ENCODE measurements at places on chromosomes 5 and 9.
A peak's percentile ranks its signal among the peaks of the same experiment; 100 is the strongest.

DNA sequence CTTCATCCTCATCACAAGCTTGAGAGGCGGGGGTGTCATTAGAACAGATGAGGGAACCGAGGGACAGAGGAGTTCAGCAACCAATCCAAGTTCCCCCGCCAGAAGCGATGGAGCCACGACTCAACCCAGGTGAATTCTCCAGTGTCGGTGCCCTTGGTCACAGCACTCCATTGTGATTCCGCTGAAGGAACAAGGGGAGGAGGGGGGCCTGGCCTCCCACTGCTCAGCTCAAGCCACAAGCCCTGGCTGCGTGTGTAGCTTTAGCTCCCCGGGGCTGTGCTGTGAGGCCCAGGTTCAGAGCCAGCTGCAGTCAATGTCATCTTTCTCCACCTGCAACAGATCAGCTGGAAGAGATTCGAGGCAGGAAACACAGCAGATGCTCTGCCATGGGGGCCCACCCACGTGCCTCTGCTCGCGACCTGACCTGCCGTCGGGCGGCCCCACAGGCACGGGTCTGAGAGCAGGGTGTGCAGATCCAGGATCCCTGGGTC, 72.6 kb downstream of the GTF3C4 start:
- no peak for DNase-seq

DNA sequence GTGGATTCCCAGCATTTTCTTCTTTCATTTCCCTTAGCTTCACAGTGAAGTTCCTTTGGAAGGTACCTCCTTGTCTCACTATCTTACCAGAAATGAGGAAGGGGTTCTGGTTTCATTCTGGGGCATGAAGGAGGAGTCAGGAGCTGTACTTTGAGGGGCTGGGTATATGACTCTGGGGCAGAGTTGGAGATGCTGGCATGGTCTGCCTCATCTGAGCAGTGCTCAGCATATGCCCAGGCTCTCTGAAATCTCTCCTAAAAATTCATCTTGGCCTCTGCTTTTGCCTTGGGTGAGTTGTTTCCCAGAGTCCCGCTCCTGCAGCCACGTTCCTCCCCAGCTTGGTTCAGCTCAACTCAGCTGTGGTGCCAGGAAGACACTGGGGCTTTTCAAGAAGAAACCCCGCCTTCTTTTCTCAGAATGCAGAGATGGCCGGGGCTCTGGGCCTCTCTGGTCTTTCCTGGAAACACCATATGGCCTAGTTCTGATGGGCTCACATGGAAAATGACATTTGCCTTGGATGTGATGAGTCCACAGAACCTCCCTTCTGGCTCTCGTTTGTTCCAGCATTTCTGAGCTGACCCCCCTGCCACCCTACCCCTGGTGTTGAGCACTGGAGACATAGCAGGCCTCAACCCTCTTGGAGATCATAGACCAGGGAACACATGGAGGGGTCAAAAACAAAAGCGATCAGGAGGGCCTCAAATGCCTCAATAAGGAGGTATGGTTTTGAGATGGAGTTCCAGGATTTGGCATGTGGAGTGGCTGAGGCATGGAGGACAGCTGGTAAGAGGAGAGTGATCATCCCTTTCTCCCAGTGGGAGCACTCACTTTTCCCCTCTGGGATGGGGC, 12.0 kb upstream of the TGFBR1 start:
- peak; percentile 77 for DNase-seq

DNA sequence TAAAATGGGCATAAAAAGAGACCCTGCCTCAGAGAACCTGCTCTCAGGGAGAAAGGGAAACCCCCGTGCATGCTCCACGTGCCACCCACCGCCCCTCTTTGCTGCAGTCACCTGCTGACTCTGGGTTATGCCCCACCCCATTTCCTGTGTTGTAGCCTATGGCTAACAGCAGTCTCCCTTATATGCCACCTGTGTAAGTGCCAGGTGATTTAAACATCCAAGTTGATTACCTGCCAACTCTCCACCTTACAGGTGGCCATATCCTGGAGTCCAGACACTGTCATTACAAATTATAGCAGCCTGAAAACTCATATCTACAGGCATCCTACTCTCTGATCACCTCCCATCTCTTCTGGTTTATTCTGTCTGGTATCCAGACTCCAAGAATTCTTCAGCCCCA, 242.6 kb downstream of the HSPA4 start:
- DNase-seq, result no peak

DNA sequence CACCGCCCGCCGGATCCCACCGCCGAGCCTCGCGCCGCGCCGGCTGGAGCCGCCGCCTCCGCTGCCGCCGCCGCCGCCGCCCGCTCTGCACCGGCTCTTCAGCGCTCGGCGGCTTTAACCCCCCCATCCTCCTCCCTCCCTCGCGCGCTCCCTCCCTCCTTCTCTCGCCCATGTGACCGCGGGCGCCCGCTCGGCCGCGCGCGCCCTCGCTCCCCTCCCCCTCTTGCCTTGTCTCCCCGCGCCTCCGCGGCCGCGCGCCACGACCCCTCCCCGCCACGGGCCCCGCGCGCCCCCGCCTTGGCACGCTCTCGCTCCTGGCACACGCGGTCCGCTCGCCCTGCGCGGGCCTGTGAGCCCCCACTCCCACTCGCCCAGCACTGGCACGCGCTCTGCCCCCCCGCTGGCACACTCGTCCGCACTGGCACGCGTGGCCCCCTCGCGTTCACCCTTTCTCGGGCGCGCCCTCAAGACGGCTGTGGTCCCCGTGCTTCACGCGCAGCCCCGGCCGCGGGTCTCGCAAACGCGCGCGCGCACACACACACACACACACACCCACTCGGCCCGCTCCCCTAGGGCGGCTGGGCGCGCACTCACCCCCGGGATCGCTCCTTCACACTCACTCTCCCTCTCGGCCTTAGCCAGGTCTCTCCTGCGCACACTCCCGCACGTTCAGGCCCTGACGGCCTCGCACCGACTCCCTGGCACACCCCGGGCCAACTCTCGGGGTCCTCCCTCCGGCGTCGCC, at the start of gene CNTFR:
Gene CNTFR (minus strand): TSS at position 89 of the 745 bp plus-strand sequence. CDS start 20,743 bp downstream, outside the sequence.
- DNase-seq, result no peak
